Eye (tissue), 1 donor: ENCODE measurements at places on chromosomes 3 and 15.

DNA sequence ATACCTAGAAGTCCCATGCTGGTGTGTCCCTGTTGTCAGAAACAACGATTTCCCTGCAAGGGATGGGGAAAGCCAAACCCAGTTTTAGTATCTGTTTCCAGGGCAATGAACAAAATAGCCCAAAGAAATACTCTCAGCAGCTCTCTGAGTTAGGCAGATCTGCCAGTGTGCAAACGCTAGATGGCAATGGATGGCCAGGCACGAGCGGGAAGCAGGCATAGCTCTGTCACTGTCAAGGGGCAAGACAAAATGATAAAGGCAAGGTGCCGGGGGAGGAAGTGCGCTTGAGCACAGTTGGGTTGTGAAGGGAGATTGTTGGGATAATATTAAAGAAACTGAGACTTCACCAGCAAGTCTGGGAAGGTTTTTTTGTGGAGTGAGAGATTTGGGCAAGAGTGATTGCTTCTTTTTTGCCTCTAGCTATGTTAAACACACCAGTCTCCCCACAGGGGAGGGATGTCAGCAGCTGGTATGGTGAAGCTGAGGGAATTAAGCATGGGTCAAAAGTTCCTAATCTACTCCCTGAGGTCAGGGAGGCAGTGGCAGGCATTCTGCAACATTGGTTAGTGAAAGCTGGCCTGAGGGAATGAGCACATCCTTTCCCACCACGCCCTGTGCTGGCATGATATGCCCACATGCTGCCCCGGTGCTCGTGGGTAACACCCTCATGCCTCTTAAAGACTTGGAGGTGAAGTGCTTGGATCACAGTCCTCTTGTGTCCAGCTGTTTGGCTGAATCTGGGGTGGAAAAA is 117.5 kb downstream of the PDCD6IP start:
- peak; percentile 61 for DNase-seq

GRCh38 chr3:41448396-41448795 is 249.1 kb downstream of the CTNNB1 start:
- DNase-seq, result no peak

DNA sequence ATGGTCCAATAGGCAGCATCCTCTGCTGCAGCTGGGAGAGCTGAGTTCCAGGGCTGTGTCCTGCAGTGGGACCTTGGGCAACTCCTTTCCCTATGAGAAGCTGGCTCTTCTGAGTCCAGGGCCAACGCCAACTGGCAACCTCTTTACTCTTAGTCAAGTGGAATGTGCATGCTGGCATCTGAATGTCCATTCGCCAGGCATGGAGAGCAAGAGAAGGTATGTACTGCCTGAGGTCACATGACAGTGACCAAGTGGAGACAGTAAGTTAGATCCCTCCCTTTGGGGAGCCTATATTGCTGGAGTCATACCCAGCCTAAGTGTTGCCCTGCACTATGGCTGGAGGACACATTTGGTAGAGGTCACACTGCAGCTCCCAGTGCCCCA is 12.1 kb downstream of the HEMK1 start:
- no peak for DNase-seq

- peak; percentile 4 for DNase-seq
Measured at GRCh38 chr3:179454887-179455286, 3.6 kb upstream of the GNB4 start.

GRCh38 chr3:181610973-181611265 is 100.8 kb upstream of the SOX2 start:
- no peak for DNase-seq

GRCh38 chr3:183298701-183299153 is 45.7 kb downstream of the B3GNT5 start:
- peak; percentile 71 for DNase-seq

DNA sequence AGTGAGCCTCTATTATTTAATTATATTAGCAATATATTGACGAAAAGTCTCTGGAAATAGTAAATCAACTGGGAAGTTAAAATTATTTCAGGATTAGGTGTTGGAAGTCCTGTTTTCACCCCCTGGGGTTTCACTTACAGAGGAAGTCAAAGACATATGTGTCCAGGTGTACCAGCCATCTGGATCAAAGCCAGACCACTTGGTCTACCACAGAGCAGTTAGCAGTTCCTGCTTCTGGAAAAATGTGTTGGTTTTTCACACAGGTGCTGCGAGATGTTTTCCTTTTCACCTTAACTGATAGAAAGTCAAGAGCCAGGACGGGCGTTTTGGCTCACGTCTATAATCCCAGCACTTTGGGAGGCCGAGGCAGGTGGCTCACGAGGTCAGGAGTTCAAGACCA is 13.1 kb downstream of the MME start:
- no peak for DNase-seq

DNA sequence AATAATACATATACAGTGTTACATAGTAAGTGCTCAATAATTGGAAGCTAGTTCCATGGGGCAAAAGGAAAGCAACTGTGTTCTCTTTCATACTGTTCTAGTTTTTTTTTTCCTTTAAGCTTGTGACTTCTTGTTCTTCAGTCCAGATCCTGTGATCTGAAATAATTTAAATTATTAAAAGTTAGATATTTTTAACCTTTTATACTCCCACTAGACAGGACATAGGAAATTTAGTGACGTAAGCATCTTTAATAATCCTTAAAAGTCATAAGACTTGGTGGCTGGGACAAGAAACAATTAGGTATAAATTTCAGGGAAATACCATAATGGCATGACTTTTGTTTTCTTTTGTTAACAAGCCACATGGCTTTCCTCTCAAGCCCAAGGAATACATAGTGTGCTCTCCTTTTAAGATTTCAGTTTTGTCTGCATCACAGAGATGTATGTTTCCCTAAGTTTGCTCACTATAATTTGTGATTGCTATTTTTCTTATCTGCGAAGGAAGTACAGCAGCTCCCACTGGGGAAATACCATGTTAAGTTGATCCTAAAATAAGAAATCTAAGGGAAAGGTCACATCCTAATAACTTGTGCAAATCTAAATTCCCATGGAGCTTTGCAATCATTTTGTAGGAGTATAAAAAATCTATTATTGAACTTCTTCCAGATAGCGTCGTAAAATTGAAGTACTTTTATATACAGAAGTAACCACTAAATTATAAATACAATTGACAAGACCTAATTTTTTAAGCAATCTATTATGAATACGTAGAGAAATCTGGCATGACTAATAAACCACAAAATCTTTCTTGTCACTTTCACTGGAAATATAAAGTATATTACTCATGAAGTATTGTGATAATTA is 30.1 kb downstream of the PPARG start:
- no peak for DNase-seq

DNA sequence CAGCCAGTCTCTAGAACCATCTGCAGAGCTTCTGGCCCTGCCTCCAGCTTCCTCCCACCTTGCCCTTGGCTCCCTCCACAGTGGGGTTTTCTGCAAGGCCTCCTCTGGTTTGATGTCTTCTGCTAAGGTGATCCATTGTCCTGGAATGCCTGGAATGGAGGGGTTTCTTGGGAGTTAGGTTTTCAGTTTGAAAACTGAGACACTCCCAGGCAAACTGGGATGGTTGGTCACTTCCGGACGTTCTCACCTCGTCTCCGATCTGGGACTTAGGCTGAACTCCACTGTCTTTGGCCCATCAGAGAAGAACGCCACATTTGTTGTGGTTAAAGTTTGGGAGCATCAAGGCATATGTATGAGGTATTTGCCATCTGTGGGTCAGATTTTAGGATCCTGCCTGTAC is 77.4 kb upstream of the KLHL25 start:
- no peak for DNase-seq

DNA sequence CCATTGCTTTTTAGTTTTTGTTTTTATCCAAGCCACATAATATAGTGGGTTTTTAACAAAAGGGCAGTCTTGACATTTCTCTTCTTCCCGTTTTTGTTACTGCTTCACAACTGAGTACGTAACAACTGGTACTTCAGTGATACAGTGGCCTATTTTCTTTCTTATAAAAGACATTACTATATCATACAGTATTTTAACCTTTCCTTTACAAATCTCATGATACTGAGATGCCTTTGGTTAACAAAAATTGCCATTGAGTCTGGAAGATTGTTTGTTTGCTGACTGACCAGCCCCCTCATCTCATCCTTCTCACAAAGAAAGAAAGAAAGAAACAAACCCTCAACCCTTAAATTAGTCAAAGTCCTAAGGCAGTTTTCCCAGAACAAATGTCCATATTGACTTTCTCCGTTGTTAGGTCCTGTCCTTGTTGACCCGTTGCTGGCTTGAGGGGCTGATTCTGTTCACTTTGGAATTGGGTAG is 77.0 kb upstream of the SAMMSON start:
- no peak for DNase-seq

DNA sequence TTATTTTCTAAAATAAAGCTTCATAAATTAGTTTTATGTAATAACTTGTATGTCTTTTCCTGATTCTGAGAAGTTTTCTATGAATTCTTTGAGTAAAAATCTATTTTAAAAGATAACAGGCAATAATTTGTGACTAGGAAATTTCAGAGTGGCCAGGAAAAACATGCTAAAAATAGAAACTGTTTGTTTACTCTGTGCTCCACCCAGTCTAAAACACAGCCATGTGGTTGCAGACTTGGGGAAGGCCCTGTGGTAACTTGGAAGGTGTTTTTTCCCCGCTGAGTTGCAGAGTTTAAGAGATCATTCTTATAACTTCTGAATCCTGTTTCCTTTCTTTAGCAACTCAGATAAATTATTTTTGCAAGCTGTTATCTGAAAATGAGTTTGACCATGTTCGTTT is 21.9 kb downstream of the PLCL2 start:
- no peak for DNase-seq

- no peak for DNase-seq
Measured at GRCh38 chr3:14991818-14992612, 44.6 kb downstream of the NR2C2 start.

DNA sequence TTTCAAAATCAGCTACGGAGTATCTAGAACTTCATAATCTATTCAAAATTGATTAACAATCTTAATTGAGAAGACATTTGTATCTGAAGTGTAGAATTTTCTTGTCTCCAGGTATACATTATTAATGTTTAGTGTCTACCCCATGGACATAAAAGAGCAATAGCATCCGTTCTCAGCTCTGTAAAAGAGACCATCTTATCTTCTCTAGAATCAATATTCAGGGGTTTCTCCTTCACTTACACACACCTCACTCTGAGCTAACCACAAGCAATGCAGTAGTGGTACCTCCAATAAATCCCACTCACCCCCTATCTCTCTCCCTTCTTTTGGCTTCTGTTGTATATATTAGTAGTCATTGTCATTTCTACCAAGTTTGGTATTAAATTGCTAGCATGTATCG is 16.2 kb downstream of the MBNL1 start:
- DNase-seq, result no peak

DNA sequence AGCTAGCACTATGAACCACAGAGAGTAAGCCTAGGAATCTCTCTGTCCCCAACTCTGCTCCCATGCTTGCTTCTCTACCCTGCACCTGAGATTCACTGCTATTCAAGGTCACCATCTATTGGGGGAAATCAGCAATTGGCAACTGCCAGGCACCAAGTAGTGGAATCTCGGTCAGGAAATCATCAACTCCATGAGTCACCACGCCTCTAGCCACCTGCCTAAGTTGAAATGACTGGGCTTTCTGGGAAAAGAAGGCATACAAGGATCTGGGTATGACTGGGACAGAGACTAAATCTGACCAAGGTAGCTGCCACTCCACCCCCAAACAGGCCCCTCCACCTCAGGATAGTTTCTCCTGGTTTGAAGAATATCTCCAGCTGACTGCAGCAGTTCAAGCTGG is 464.1 kb upstream of the CBLB start:
- no peak for DNase-seq

GRCh38 chr3:131250466-131250865 is 131.1 kb upstream of the NUDT16 start:
- no peak for DNase-seq

DNA sequence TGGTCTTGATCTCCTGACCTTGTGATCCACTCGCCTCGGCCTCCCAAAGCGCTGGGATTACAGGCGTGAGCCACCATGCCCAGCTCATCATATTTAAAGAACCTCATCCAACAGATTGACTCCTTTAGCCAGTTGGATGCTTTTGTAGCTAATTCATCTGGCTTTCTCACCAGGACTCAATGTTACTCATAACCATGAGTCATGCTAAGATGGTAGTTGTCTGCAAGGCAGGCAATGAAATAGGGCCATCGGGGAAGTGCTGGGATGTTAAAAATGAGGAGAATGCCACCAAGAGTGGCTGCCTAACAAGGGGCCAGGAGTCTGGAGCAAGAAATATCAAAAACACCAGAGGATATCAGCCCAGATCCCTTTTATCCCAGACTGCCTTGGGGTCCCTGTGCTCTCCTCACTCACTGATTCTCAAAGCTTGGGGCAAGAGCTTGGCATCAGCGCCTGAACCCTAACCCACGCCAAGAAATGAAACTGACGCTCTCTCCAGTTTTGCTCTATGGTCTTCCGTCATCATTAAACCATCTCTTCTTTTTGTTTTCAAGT is 7.4 kb upstream of the PCOLCE2 start:
- DNase-seq, result no peak

DNA sequence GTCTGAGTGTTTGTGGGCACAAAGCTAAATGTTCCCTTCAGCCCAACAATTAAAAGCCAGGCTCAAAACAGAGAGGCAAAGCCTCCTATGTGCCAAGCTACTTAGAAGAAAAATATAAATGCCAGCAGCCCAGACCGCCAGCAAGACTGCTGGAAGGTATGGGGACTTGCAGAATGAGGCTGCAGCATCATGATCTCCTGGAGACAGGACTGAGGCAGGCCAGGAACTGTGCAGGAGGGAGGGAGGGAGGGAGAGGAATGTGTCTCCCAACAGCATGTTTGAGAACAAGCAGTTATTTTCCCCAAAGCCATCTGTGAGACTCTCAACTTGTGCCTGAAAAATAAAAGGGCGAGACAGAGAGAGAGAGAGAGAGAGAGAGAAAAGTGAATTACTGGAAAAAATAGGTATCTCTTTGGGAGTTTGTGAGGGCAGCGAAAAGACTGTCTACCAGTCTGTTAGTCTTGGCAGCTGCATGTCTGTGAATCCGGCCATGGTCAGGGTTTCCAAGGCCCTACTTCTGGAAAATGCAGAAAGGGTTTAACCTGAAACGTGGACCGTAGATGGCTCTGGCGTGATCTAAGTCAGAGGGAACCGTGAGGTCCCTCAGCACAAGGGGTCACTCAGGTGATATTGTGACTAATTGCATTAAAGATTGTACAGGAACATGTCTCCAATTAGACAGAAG is 139.7 kb upstream of the COL8A1 start:
- DNase-seq, result no peak

- peak; percentile 29 for DNase-seq
Measured at GRCh38 chr3:25151281-25151902, 276.7 kb upstream of the RARB start.

DNA sequence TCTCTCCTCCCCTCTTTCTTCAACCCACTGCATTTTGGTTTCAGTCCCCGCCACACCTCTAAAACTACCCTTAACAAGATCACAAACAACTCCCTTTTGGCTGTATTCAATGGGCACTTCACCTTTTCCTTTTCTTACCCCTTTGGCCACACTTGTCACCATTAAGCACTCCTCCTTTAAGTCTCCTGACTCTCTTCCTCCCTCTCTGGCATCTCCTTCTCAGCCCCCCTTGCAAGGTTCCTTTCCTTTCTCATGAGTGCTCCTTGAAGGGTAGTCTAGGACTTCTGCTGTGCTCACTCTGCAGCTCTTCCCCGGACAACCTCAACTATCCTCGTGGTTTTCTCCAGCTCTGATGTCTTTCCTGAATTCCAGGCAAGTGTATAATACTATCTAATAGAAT is 103.7 kb downstream of the RPL22L1 start:
- DNase-seq, result no peak
